Tibial nerve (tissue), 4 donors: ENCODE measurements at places on chromosomes 2 and 18. TPM values are rescaled to one million over a fixed set of nuclear protein-coding genes. Genes with fewer than 3 reads are reported as not detected.

GRCh38 chr2:86337244-86337835, at the start of gene REEP1:
Gene REEP1 (minus strand): TSS chr2:86337626. CDS start chr2:86337510, 116 bp downstream.
- H3K27ac ChIP-seq, result no peak within 1 kb of the TSS
- peak within 1 kb of the TSS; percentile 24 for H3K4me3 ChIP-seq
- H3K4me1 ChIP-seq, result peaks cover 11% of the 10 kb centered on the region
- no peak for DNase-seq
- H3K36me3 ChIP-seq, result no peaks in the 10 kb centered on the region

GRCh38 chr18:28178720-28179119, 1.8 kb upstream of the CDH2 start:
- no peak overlapping the region for H3K27ac ChIP-seq
- no peaks in the 10 kb centered on the region for H3K36me3 ChIP-seq
- H3K27me3 ChIP-seq, result peaks cover 35% of the 10 kb centered on the region
- no peak for DNase-seq
- no peak overlapping the region for H3K4me3 ChIP-seq

DNA sequence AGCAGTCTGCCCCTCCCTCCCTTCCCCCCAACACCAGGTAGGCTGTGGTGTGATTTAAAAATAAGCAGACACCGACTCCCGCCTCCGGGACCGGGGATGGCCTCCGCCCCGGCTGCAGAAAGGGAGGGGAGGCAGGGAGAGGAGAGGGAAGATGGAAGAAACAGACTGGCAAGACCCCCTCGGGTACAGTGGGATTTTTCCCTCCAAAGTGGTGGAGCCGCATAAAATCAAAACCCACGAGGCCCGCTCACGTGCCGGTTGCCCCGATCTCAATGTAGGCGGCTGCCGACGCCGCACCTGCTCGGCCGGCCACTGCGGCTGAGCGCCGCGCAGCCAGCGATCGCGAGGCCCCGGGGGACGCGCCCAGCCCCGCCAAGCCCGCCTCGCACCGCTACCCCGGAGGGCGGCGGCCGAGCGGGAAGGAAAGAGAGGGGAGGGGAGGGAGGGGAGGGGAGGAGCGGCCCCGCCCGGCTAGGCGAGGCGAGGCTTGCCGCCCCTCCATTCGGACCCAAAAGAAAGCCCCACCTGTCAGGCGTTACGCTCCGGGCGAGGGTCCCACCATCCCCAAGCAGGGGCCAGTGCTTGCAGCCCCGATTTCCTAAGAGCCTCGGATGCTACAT, 811 bp downstream of the ADD2 start:
- H3K36me3 ChIP-seq, result no peaks in the 10 kb centered on the region
- H3K4me3 ChIP-seq, result peak overlapping the region; percentile 40
- H3K4me1 ChIP-seq, result peaks cover 6% of the 10 kb centered on the region
- no peak for DNase-seq
- H3K27me3 ChIP-seq, result no peaks in the 10 kb centered on the region
- no peak overlapping the region for H3K27ac ChIP-seq

DNA sequence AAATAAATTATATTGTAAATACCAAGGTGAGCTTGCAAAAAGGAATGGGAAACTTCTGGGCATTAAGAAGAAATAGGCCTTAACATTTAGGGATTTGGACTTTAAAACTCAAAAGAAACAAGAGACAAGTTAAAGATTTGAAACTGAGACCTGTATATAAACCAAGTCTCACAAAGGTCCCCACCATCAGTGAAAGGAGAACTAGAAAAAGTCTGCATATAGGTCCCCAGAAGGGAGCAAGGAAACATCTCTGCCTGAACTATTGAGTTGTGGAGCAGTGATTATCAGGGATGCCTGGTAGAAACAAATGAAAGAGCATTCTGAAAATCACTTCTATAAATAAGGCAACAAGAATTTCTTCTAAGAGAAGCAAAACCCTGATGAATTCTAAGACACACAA, 30.5 kb upstream of the ITGAV start:
- H3K36me3 ChIP-seq, result no peaks in the 10 kb centered on the region
- H3K27ac ChIP-seq, result no peak overlapping the region
- H3K4me3 ChIP-seq, result no peak overlapping the region
- no peaks in the 10 kb centered on the region for H3K4me1 ChIP-seq
- DNase-seq, result no peak
- no peaks in the 10 kb centered on the region for H3K27me3 ChIP-seq

GRCh38 chr2:191885098-191885497, 38.2 kb upstream of the CAVIN2 start:
- H3K4me3 ChIP-seq, result no peak overlapping the region
- no peak overlapping the region for H3K27ac ChIP-seq
- H3K4me1 ChIP-seq, result no peaks in the 10 kb centered on the region

DNA sequence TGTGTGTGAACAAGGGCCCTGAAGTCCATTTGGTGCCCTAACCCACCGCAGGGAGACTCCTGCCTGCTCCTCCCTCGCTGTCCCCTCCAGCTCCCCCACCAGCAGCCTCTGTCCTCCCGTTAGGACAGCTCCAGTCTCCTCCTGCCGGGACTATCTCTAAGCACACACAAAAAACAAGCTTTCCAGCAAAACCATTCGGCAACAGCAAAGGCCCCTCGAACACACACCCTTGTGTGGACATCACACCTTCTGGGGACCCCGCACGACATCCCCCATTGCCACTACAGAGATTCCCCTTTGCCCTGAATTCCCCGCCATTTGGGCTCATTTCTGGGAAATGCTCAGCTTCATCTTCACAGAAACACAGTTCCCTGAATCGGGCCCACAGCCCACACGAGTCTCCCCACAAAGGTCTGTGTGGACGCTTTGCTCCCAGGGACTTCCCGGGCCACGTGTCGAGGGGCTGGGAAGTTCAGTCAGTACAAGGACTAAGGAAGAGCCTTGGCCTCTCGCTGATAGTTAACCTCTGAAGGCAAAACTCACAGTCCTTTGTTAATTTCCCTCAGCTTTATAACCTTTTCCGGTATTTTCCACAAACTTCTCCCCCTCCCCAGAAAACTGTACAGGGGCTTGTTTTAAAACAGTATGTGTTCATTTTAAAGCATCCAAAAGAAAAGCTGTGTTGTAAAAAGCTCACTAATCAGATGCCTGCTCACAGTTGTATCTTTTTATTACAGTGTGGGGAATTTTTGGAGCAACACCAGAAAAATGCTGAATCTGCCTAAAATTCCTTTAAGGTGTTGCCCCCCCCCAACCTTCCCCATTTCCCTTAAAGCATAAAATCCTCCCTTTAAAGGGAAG, 25.9 kb downstream of the SMAD7 start:
- no peak overlapping the region for H3K27ac ChIP-seq
- peaks cover 84% of the 10 kb centered on the region for H3K4me1 ChIP-seq
- no peaks in the 10 kb centered on the region for H3K36me3 ChIP-seq
- no peaks in the 10 kb centered on the region for H3K27me3 ChIP-seq
- DNase-seq, result no peak
- H3K4me3 ChIP-seq, result no peak overlapping the region

GRCh38 chr18:67805261-67805660, 288.7 kb upstream of the DSEL start:
- no peak overlapping the region for H3K27ac ChIP-seq
- no peaks in the 10 kb centered on the region for H3K4me1 ChIP-seq
- DNase-seq, result no peak
- no peaks in the 10 kb centered on the region for H3K36me3 ChIP-seq

DNA sequence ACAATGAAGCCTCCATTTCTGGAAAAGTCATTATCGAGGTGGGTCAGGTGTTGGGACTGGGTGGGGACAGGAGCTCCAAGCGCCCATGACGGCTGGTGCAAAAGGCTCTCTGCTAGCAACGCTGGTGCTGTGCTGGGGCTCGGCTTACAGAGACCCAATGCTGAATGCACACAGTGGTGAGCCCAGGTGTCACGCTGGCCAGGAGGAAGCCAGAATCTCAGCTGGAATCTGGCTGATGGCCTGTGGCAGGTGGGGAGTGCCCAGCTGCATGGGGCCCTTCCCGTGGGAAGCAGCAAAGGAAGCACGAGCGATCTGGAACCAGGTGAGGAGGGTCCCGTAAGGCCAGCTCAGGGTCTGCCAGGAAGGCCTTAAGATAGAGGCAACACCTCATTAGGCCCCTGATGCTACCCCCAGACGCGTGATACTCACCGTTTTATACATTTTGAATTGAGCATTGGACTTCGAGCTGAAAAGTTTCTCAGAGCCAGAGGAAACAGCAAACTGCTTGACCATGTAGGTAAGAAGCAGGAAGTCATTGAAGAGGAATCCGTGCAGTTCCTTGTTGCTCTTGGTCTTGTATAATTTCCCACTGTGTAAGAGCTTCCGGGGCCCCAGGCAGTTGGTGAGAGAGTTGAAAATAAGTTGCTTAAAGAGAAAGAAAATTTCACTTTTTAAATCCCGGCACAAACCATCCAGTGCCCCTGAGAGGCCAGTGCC, 34.7 kb downstream of the FAM228A start:
- no peaks in the 10 kb centered on the region for H3K4me1 ChIP-seq
- no peak overlapping the region for H3K4me3 ChIP-seq
- H3K27me3 ChIP-seq, result no peaks in the 10 kb centered on the region

GRCh38 chr18:33745151-33745795, 167.3 kb downstream of the ASXL3 start:
- H3K27me3 ChIP-seq, result no peaks in the 10 kb centered on the region
- no peak overlapping the region for H3K4me3 ChIP-seq
- H3K36me3 ChIP-seq, result peaks cover 42% of the 10 kb centered on the region
- DNase-seq, result no peak

DNA sequence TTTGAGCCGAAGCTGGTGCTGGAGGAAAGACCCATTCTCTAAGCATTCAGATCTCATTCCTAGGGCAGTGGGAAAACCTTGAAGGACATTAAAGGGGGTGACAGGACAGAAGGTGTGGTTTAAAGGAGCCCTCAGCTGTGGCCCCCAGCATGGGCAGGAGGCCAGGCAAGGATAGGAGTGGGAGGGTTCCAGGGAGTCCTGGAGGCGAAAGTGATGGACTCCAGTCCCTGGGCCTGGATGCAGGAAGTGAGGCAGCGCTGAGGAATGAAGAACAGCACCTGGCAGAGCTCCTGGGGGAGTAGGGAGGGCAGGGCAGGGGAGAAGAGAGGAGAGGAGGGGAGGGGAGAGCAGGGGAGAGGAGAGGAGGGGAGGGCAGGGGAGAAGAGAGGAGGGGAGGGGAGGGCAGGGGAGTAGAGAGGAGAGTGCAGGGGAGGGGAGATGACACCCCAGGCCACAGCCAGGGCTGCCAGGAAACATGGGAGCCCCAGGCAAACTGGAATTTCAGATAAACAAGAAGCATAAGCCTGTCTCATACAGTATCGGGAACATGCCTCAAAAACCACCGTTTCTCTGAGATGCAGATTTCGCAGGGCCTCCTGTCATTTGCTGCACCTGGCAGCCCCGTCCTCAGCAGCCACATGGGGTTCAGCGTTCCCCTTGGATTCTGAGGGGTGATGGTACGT, 5.7 kb downstream of the RAMP1 start:
- H3K27me3 ChIP-seq, result no peaks in the 10 kb centered on the region
- no peak for DNase-seq
- H3K4me1 ChIP-seq, result peaks cover 9% of the 10 kb centered on the region
- H3K4me3 ChIP-seq, result no peak overlapping the region
- no peaks in the 10 kb centered on the region for H3K36me3 ChIP-seq

GRCh38 chr2:216804357-216805350, 55.2 kb downstream of the TNP1 start:
- H3K27ac ChIP-seq, result no peak overlapping the region
- no peak overlapping the region for H3K4me3 ChIP-seq
- no peaks in the 10 kb centered on the region for H3K27me3 ChIP-seq
- DNase-seq, result no peak
- no peaks in the 10 kb centered on the region for H3K36me3 ChIP-seq

- no peaks in the 10 kb centered on the region for H3K36me3 ChIP-seq
- H3K4me1 ChIP-seq, result peaks cover 25% of the 10 kb centered on the region
- no peaks in the 10 kb centered on the region for H3K27me3 ChIP-seq
- H3K27ac ChIP-seq, result peak overlapping the region; percentile 91
- no peak for DNase-seq
These were observed 20.1 kb downstream of the ANXA4 start for GRCh38 chr2:69762025-69762424.

- DNase-seq, result no peak
- no peaks in the 10 kb centered on the region for H3K4me1 ChIP-seq
These were observed 263.1 kb upstream of the ID2 start for GRCh38 chr2:8418721-8419120.

The ITPRID2 gene
- total RNA-seq, result 300 TPM

The RTKN gene
- 93.1 TPM for total RNA-seq

The TMEM247 gene
- not detected for total RNA-seq

The CDC42EP3 gene
- 43.9 TPM for total RNA-seq
